ENCODE measurements at places on chromosomes 5 and 9.

DNA sequence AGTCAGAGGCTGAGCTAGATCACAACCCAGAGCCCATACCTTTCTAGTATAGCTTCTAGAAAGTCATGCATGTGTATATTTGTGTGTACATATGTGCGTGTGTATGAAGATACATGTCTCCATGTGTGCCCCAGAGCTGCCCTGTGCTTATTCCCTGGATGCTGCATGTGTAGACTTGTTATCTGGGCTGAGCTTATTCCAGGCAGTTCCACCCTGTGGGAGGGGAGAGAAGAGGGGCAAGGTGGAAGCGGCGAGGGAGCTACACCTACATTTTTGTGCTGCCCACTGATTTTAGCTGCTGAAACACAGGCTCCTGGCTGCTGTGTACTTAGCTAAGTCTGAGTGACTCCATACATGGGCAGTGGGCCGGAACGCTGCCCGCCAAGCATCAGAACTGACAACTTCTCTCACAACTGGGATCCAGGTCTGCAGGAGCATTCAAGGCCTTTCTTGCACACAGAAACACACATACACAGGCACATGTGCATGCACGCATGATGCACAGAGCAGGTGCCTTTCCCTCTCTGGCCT is 38.0 kb upstream of the XPA start:
- DNase-seq, result no peak

- DNase-seq, result no peak
Observed at GRCh38 chr9:125521462-125522327, 185.3 kb downstream of the MAPKAP1 start.

DNA sequence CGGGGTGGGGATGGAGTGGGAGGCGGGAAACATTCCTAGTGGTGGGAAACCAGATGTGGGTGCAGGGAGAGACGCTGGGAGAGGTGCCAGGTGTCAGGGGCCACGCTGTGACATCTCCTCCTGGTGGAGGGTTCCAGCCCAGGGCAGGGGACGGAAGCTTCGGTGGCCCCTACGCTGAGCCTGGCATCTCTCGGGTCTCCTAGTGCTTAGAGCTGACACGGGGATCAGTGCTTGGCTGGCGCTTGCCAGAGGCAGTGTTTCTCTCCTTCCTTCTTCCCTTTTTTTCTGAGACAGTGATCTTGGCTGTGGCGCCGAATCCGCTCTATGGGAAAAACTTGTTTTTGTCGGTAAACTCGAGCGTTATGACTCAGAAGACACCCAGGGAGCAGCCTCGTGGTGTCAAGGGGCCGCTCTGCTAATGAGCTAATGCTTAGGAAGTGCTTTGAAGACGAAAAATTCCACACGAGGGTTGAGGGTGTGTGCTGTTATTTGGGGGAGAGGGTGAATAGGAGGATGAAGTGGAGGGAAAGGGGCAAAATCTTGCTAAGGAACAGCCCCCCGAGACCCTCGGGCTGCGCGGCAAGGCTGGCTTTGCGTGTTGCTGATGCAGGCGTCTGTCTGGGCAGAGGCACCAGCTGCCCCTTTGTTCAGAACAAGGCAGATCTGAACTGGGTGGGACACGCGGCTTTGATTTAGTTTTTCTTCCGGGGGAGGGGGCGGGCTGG is 20.4 kb upstream of the IER5L start:
- DNase-seq, result no peak

- no peak for DNase-seq
Observed at GRCh38 chr9:116285320-116285719, 131.7 kb downstream of the PAPPA start.

DNA sequence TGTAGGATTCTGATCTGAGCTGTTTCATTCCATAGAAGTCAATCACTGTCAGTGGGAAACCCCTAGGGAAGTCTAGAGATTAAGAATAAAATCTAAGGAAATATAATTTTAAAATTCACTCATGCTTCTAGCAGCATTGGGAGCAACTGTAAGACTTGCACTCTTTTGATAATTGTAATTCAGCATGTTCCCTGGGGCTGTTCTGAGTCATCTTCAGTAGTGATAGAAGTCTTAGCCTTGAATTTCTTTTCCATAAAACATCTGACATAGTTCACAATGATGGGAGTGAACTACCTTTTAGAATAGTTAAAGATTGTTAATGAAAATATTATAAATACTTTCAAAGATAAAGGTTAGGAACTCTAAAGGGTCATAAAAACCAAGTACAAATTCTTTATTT is 935.8 kb downstream of the DTWD2 start:
- DNase-seq, result no peak

DNA sequence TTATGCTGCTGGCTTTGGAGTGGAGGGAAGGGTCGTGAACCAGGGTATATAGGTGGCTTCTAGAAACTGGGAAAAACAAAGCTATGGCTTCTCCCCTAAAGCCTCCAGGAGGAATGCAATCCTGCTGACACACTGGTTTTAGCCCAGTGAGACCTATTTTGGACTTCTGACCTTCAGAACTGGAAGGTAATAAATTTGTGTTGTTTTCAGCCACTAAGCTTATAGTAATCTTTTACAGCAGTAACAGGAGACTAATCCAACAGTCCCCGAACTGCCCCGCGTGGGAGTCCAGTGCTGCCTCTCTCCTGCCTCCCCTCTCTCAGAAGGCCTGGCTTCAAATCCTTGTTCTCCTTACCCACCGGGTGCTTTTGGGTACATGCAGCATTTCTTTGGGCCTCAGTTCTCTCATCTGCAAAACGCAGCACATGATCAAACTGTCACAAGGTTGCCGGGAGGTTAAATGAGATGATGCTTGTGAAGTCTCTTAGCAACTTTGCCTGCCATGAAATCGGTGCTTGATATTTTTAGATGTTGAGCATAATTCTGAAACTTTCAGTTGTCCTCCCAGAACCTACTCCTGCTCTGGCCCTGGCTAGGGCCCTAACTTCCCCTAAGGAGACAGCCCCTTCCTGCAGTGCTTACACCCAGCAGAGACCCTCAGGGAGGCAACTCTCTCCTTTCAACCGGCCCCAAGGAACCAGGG is 127.3 kb upstream of the BOD1 start:
- no peak for DNase-seq

DNA sequence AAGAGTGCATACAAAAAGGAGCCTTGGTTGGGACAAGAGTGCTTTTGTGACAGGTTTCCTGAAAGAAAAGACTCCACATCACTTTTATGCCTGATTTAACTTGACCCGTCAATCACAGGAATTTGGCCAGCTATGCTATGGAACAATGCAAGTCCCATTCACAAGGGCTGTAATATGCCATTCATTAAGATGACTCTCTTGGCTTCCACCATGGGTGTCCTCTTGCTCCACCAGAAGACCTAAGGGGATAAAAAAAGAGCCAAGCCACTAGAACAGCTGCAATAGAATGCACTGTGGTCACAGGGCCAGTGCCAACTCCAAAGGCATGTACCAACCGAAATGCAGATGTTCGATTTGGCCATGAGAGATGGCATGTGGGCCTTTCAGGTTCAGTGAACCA is 480.1 kb upstream of the MPDZ start:
- DNase-seq, result no peak

DNA sequence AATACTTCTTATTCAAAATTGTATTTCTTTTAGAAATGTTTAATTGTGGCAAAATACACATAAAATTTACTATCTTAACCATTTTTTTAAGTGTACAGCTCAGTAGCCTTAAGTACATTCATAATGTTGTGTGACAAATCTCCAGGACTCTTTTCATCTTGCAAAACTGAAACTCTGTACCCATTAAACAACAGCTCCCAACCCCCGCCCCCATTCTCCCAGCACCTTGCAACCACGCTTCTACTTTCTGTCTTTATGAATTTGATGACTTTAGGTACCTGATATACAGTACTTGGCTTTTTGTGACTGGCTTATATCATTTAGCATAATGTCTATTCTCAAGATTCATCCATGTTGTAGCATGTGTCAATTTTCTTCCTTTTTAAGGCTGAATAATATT is 2.8 kb upstream of the IL5 start:
- no peak for DNase-seq

GRCh38 chr5:75450069-75450468 is 61.4 kb downstream of the CERT1 start:
- DNase-seq, result no peak

GRCh38 chr9:17013010-17013409 is 121.8 kb upstream of the CNTLN start:
- DNase-seq, result no peak

DNA sequence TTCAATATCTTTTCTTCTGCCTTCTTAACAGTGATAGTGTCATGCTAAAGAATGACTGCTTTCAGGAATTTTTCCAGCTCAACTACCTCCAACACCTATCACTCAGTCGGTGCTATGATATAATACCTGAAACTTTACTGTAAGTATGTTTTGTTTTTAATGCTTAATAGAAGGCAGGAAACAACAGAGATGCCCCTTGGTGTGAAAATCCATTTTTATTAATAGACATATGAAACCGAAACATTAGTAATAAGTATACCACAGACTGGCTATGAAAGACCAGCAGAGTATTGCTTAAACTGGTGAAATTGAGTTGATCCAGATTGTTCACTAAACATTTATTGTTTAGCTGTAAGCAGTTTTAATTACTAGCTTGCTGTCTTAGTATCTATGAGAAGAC is 25.2 kb downstream of the SKP2 start:
- no peak for DNase-seq

GRCh38 chr9:70485273-70485858 is 70.9 kb upstream of the KLF9 start:
- no peak for DNase-seq

DNA sequence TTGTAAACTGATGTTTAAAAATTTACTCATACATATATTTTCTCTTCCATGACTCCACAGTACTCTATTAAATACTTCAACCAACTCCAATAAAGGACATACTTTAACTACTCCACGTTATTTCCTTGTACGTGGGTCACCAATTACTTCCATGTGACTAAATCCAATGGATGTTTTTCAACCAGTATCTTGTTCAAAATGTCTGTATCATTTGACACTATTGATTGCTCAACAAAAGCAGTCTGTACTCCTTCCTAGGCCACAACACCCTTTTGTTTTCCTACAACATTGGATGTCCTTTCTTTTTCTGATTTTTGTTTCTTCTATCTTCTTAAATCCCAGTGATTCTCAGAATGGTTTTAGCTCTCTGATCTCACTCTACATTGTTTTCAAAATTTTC is 943.7 kb downstream of the EFNA5 start:
- DNase-seq, result no peak

- DNase-seq, result peak; percentile 30
Observed at GRCh38 chr5:132500931-132501628, 10.5 kb upstream of the IRF1 start.

DNA sequence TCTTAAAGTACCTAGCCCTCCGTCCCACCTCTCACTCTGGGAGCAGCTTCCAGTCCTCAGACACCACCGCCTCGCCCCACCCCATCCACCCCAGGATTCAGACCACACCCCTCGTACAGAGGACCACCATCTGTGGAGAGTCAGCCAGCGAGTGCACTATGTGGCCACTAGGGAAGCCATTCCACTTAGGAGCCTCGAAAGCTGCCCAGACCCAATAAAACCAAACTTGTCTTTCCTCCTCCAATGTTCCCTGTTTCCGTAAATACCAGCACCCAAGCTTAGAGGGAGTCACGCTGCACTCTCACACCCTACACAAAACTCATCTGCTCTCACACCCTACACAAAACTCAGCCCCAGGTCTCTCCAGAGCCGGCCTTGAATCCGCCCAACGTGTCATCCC is 1.9 kb downstream of the GCNT4 start:
- no peak for DNase-seq

- no peak for DNase-seq
Observed at GRCh38 chr5:65171645-65172044, 310.1 kb downstream of the ADAMTS6 start.

GRCh38 chr5:72597456-72597948 is 90.3 kb upstream of the ZNF366 start:
- no peak for DNase-seq

DNA sequence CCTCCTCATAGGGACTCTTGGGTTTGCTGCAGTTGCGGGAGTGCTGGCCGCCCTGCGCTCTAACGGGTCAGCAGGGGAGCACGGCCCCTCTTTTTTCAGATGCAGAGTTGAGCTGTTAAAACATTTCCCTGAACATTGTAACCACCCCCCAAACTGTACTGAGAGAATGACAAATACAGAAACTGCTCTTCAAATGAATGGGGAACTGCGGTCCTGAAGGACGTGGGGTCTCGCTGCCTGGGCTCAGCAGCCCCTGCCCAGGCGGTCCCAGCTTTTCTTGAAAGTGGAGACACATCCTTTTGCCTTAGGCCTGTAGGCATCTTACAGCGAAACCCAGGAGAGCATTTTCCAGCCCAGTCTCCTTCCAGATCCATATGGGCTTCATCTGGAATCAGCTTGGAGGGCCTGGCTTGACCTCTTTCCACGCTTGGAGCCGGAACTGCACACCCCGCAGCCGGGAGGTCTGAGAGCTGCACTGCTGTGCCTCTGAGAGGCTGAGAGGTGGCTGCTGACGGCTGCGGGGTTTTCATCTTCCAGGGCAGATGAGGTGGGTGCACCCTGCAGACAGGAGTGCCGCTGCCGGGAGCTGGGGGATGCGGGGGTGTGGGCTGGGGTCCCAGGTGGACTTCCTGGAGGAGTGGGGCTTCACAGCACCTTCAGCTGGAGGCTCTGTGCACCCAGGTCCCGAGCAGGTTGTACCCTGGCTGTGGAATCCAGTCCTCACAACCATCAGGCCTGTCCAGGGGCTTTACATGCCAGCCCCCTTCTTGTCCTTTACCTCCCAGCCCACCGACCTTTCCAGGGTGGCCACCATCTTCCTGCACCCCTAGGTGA is 1.2 kb upstream of the AGPAT2 start:
- DNase-seq, result no peak

DNA sequence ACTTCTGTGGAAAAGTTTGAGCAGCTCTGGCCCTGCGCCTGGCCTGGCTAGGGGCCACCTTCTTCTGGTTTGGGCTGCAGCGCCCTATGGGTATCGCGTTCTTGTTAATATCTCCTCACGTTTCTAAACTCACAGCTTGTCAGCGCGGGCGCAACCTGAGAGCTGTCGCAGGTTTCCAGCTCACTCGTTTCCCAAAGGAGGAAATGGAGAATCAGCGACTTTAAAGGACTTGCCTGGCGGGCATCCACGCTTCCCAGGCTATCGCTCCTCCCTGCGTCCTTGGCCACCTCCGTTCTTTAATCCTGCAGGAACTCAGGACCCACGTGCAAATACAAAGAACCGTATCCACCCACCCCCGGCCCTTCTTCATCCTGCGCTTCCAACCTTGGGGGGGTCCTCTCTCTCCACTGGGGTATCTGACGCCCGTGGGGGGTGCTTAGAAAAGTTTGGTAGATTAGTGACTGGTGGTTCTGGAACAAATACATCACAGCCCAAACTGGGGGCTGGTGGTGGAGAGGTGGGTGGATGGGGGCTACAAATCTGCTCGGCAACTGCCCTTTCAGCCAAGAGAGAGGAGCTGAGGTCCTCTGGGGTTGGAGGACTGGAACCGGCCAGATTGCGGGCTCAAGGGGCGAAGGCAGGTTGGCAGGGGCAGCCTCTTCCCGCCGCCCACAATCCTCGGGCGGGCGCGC is 578 bp upstream of the PSAT1 start:
- DNase-seq, result peak; percentile 14

GRCh38 chr9:133054966-133055365 is 6.8 kb upstream of the CEL start:
- DNase-seq, result no peak

DNA sequence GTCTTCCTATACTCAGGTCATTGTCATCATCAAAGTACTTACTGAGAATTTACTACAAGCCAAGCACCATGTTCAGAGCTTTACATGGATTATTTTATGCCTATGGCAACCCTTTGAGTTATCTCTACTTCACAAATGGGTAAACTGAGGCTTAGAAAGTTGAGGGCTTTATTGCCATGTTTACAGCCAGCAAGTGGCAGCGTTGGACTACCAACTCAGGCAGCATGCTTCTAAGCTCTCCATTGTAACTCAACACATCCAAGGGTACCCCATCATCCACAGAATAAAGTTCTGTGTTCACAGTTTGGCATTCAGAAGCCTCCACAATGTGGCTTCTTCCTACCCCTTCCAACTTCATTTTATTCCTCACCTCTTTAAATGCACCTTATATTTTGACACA is 422.6 kb upstream of the GRIA1 start:
- no peak for DNase-seq
